ENCODE measurements at places on chromosomes 5 and 9.

GRCh38 chr5:76960004-76960625 lies 7.3 kb downstream of the CRHBP start:
- DNase-seq = no peak

GRCh38 chr5:6774721-6775204 lies 61.5 kb downstream of the TENT4A start:
- DNase-seq = no peak

- DNase-seq = no peak
Measured at GRCh38 chr5:79200573-79201183, 35.3 kb upstream of the JMY start.

GRCh38 chr5:168776070-168776469 lies 196.9 kb upstream of the PANK3 start:
- no peak for DNase-seq

- DNase-seq = peak; percentile 21
Measured at GRCh38 chr9:15158064-15158463, 149.0 kb downstream of the TTC39B start.

- DNase-seq = no peak
Measured at GRCh38 chr5:52924456-52924855, 64.7 kb upstream of the ITGA2 start.

DNA sequence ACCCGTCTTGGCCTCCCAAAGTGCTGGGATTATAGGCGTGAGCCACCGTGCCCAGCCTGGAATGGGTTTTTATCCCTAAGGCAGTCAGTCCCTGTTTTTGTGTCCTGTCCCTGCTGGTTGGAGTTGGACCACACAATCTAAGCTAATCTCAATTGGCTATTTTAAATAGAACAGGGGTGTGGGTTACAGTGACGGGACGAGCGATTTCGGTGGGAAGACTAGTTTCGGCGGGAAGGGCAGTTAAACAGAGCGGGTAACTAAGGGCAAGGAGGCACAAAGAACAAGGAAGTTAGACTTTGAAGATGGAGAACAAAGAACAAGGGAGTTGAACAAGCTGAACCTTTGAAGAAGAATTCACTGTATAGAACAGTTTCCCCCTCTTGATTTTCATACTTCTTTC lies 1.4 kb downstream of the GTF3C5 start:
- DNase-seq = no peak
